Activated T-helper 1 cell treated with anti-CD3 and anti-CD28 coated beads, Interleukin-12 subunit alpha, Interleukin-12 subunit beta, Interleukin-2, Interleukin-4 antibody, amounts not matched to agents 30 ng/mL and 10 ng/mL and 1 ng/mL, durations not matched to agents 14 hours and 24 hours and 36 hours (primary cell): ENCODE measurements at places on chromosomes 2 and 18. TPM values are rescaled to one million over a fixed set of nuclear protein-coding genes. Genes with fewer than 3 reads are reported as not detected.

Gene MATN3
- total RNA-seq = not detected in 2 replicates

Gene SULT1C2
- total RNA-seq = not detected in 2 replicates

Gene PER2
- total RNA-seq = 19.0 and 21.2 TPM in 2 replicates

Gene NT5DC4
- not detected in 2 replicates for total RNA-seq

Gene AGAP1
- total RNA-seq = 2.0 and 2.9 TPM in 2 replicates

Gene HTR2B
- total RNA-seq = not detected in 2 replicates

Gene LINC00305
- not detected in 2 replicates for total RNA-seq

Gene GRB14
- not detected in 2 replicates for total RNA-seq

Gene TTR
- total RNA-seq = not detected in 2 replicates

Gene LIMS4
- 0.12 TPM in 1 of 2 replicates, not detected in the other for total RNA-seq
